ENCODE measurements at places on chromosomes 3 and 15. TPM values are rescaled to one million over a fixed set of nuclear protein-coding genes. Genes with fewer than 3 reads are reported as not detected.

DNA sequence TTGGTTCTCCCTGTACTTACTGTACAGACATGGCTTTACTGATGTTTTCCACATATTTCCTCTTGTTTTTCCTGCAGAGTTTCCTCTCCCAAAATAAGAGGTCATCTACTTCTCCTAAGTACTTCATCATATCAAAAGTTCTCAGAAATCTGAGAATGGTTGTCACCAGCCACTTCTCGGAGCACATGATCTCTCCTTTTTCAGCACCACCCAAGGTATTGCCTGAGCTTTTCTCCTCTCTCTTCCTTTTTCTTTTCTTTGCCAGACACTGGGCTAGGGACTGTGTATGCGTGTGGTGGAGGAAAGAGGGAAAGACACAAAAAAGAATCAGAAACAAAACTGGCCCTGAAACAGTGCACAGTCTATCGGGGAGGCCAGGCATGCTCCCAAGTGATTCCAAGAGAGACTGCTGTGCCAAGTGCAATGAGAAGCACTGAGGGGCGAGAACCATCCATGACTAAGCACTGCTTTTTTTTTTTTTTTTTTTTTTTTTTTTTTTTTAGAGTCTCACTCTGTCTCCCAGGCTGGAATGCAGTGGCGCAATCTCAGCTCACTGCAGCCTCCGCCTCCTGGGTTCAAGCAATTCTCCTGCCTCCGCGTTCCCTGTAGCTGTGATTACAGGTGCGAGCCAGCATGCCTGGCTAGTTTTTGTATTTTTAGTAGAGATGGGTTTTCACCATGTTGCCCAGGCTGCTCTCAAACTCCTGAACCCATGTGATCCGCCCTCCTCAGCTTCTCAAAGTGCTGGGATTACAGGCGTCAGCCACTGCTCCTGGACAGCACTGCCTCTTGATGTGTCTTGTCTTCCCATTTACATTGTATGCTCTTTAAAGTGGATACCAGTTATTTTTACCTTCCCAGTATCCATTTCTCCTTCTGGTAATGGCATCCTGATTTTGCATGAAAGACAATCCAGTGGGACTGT lies 194.0 kb upstream of the FEZF2 start:
- peak; percentile 27 for DNase-seq

DNA sequence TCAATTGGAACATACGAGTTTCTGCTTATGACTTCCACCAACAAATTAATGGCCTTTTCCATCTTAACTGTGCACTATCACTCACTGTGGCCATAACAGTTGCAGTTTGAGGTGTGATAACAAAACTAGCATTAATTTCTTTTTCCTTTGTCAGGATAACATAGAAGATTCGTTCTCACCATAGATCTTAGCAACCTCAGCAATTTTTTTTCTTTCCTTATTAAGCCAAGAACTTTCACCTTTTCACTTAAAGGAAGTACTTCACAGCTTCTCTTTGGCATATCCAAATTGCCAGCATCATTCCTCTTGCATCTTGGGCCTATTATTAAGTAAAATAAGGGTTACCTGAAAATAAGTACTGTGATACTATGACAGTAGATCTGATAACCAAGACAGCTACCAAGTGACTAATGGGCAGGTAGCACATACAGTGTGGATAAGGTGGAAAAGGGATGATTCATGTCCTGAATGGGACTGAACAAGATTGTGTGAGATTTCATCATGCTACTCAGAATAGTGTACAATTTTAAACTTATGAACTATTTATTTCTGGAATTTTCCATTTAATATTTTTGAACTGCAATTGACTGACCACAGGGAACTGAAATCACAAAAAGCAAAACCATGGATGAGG lies 46.6 kb downstream of the CEP70 start:
- DNase-seq: no peak

DNA sequence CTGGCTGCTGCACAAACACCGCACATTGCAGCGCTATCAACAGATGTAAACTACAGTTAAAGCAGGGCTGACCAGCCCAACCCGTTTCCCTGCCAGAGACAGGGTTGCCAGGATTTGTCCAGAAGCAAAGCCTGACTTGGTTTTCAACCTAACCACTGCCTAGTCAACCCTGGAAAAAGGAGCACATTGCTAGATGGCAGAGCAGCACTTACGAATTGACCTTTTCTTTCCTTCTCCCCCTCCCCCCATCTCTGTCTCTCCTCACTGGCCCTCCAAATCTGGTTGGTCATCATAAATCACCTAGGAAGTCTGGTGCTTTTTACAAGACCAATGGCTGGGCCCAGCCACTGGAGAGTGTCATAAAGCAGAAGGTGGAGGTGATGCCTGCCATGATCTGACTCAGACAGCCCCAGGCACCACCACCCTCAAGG lies 51.3 kb downstream of the ABCC5 start:
- DNase-seq: no peak

GRCh38 chr15:39946862-39947261 lies 12.9 kb downstream of the EIF2AK4 start:
- DNase-seq: no peak

GRCh38 chr3:97579365-97579764 lies 185.2 kb upstream of the ARL6 start:
- no peak for DNase-seq

GRCh38 chr3:159892171-159892795 lies 96.4 kb upstream of the IL12A start:
- DNase-seq: no peak

- DNase-seq: no peak
Observed at GRCh38 chr3:169879845-169880575, 10.3 kb upstream of the LRRC31 start.

GRCh38 chr3:81816473-81817250 lies 55.2 kb upstream of the GBE1 start:
- DNase-seq: peak; percentile 22

- no peak for DNase-seq
Observed at GRCh38 chr3:97952872-97953271, 19.4 kb downstream of the RIOX2 start.

DNA sequence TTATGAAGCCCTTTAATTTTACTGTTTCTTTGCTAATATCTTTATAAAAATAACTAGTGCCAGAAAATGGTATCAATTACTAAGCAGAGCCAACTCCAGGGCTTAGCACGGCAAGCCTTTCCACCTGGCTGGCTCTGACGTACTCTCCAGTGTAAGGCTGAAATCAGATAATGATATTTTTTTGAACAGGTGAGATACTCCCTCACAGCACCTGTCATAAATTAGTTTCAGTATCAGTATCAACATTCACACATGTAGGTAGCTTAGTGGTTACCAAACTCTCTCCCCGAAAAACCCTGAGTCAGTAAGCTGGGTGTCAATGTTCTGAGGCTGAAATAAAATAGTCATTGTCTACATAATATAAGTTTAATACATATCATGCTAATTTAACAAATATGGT lies 710.1 kb downstream of the SQOR start:
- no peak for DNase-seq

GRCh38 chr3:160982491-160982890 lies 122.7 kb downstream of the B3GALNT1 start:
- DNase-seq: no peak

GRCh38 chr15:77527164-77527778 lies 105.4 kb downstream of the LINGO1 start:
- no peak for DNase-seq

- DNase-seq: no peak
Observed at GRCh38 chr3:111799951-111800350, 59.1 kb upstream of the PHLDB2 start.

DNA sequence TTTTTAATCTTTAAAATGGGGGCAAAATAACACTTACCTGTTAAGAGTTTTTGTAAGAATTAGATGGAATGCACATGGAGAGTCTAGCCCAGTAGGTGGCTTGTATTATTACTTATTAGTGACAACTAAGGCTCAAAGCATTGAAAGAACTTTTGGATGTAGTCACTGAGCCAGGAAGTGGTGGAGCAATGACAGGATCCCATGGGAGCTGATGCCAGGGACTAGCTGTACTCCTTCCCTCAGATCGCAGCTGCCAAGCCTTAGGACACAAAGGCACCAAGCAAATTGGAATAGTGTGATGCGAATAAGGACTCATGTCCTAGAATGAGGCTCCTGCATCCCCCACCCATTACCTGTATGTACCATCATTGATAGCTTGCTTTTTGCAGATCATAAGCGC lies 370.4 kb upstream of the RGMA start:
- no peak for DNase-seq

DNA sequence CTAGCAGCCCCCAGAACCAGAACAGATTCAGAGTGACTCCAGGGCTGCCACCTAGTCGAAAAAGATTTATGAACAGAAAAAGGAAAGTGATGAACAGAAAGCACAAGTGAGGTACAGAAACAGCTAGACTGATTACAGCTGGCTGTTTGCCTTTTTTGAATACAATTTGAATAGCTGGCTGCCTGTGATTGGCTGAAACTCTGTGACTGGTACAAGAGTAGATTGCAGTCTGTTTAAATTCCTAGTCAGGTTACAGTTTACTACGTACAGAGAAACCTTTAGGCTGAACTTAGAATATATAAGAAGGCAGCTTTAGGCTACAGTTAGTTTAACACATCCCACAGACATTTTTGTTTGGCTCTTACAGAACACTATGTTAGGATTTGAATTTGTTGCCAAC lies 10.0 kb downstream of the CCDC13 start:
- no peak for DNase-seq

DNA sequence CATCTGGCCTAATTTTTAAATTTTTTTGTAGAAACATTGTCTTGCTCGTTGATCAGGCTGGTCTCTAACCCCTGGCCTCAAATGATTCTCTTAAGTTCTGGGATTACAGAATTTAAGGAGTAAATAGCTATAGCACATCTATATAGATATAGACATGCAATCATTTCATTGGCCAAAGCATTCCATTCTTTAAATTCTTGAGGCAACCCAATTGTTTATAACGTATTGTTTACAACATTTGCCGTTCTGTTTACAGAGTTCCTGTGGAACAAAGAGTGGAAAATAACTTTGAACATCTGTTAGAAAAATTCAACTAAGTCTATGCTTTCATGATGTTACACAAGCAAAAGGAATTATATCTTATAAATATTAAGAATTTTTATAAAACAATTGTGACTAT lies 205.2 kb upstream of the ROBO2 start:
- DNase-seq: no peak

- no peak for DNase-seq
Observed at GRCh38 chr15:95252404-95252803, 1021.0 kb downstream of the MCTP2 start.

- DNase-seq: no peak
Observed at GRCh38 chr3:129491794-129492193, 36.6 kb upstream of the RHO start.

GRCh38 chr3:183500319-183500718 lies 55.2 kb downstream of the KLHL6 start:
- DNase-seq: no peak

DNA sequence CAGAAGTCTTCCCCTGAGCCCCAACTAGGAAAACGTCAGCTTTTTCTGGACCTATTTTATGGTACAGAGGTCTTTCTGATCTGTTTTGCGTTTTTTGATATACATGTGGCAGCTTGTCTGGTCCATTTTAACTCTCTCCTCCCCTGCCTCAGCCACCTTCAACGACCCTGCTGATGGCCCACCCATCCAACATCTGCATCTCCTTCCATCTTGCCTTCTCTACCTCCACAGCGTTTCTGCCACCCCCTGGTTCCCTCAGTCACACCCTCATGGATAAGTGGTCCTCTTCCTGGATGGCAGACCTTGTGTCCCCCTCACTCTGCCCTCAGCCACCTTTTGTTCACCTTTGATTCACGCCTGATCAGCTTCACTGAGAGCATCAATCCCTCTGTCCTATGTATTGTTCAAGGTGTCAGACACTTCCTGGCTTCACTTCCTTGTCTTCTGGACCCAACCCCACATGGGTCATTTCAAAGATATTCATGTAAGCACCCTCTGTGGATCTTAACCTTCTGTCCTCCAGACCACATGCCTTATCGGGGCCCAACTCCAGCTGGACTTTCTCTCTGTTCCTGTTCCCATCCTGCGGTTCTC lies 13.5 kb downstream of the AHSG start:
- no peak for DNase-seq

DNA sequence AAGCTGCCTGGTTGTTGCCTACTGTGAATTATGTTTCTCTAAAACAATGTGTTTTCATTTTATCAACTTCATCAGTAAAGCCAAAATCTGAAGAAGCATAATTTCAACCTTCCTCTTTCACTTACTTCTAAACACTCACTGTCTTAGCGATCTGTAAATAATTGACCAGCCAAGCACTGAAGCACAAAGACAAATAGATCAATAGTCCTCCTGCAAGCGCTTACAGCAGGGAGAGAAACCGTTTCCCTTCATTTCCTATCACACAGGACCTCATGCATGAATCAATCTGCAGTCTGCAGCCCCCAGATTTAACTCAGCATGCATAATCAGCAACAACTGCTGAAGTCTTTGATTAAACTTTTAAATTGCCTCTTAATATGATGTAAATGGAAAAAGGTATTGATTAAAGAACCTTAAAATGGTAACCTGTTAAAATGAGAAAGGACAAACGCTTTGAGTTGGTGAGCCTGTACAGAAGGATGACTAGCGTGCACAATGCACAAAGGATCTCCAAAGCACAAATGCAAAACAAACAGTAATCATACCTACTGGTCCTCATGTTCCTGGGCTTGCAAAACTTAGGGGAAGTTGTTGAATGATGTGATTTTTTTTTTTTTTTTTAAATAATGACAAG lies 370.2 kb upstream of the ZNF385D start:
- DNase-seq: no peak

GRCh38 chr15:64004587-64004986 lies 41.7 kb downstream of the DAPK2 start:
- DNase-seq: peak; percentile 55

GRCh38 chr3:194485881-194486539 lies 792 bp downstream of the ATP13A3 start:
- DNase-seq: peak; percentile 44

The GP5 gene
- 0.08 TPM for total RNA-seq

The MORC1 gene
- 0.11 TPM for total RNA-seq

The TMEM212 gene
- not detected for total RNA-seq

The CPEB1 gene
- 4.9 TPM for total RNA-seq

The CGNL1 gene
- total RNA-seq: 17.7 TPM

The REC114 gene
- not detected for total RNA-seq

The FANCD2OS gene
- not detected for total RNA-seq

The CYP8B1 gene
- 0.08 TPM for total RNA-seq

The C3orf70 gene
- total RNA-seq: 1.6 TPM

The SOX14 gene
- total RNA-seq: not detected

The BNC1 gene
- total RNA-seq: 0.07 TPM

The ZMYND10 gene
- total RNA-seq: not detected

The KIF23 gene
- total RNA-seq: 1.6 TPM

The DAZL gene
- total RNA-seq: not detected
